ENCODE measurements at places on chromosomes 5 and 9.

DNA sequence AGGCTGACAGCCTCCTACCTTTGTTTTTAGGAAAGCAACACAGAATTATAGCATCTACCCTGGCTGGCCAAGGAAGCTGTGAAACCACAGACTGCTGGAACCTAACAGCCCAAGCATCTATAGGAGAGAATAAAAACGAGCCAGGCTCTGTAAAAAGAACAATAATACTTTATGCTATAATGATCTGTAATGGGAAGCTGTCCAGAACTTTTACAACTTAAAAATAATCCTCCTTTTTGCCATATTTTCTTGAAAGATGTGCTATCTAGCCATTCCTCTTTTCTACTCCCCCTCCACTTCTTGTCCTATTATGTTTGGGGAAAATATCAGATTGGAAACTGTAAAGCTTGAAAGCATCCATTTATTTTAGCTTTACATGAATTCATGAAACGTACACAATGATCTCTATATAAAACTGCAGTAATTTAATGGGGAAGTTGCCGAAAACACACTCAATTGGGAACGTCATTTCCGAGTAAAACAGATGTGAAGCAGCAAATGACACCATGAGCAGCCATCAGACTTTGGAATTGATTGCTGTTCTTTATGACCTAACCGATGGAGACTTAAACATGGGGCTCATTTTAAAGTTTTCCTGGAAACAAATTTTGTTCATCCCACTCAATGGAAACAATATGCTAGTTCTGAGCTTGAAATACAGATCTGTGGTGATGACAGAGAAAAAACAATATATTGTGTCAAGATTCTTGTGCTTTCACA is 450.3 kb upstream of the CLINT1 start:
- no peak for DNase-seq

DNA sequence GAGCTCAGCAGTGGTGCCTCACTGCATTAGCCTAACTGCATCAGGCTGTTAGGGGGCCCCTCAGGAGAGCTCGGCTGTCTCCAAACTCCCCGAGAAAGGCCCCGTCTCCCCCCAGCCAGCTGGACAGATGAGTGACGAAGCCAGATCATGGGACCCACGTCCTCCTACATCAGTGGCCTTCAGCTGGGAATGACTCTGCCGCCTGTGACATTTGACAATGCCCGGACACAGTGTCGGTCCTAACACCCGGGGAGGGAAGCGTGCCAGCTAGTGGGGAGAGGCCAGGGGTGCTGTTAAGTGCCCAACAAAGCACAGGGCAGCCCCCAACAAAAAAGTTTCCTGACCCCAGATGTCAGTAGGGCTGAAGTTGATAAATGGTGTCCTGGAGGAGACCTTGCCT is 375.2 kb upstream of the IRX2 start:
- DNase-seq, result no peak

DNA sequence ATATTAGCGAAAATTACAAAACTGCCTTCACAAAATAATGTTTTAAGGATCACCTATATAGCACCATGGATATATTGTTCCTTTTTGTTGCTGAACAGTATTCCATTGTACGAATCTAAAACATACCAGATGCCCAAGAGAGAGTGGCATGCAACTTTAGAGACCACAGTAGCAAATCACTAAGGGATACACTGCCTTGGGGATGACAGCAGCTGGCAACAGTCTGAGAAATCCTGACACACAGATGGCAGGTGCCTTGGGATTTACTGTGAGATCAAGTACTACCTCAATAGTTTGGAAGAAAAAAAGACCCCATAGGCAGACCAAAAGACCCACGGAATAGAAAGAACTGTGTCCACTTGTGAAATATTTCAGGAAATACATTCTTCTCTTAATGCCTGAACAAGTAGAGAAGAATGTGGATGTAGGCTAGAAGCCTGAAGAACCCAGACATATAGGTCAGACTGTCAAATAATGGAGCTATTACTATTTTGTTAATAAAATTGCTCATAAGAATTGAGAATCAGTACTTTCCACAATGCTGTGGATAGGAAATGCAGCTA is 53.4 kb downstream of the PLPP1 start:
- no peak for DNase-seq

GRCh38 chr5:75571547-75571946 is 39.7 kb upstream of the ANKDD1B start:
- no peak for DNase-seq

GRCh38 chr5:67808340-67808739 is 407.2 kb upstream of the PIK3R1 start:
- no peak for DNase-seq

- DNase-seq, result no peak
Measured at GRCh38 chr5:6394429-6395101, 16.2 kb upstream of the MED10 start.

DNA sequence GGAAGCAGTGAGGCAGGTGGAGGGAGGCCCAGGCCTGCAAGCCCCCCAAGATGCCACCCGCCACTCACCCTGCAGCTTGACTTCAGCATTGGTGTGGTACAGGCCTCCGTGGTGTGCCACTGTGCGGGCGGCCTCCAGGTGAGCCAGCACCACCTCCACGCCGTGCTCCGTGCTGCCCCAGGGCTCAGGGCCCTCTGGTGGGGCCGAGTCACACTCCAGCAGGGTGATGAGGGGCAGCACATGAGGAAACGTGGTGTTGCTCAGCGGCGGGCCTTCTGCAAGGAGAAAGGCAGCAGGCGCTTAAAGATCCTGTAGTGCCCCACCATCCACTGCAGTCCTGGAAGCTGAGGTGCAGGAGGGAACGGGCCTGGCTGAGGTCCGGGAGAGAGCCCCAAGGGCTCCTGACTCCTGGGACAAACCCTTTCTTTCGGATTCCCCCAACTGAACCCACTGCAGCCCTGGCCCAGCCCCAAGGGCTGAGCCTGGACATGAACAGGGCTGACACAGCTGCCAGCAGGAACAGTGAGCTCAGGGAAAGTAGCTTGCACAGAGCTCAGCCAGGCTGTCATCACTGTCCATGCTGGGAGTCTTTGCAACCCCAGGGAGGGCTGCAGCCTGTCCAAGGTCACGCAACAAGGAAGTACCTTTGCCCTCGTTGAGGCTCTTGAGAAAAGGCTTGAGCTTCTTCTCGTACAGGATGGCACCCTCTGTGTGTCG is 4.7 kb upstream of the TOR2A start:
- no peak for DNase-seq

DNA sequence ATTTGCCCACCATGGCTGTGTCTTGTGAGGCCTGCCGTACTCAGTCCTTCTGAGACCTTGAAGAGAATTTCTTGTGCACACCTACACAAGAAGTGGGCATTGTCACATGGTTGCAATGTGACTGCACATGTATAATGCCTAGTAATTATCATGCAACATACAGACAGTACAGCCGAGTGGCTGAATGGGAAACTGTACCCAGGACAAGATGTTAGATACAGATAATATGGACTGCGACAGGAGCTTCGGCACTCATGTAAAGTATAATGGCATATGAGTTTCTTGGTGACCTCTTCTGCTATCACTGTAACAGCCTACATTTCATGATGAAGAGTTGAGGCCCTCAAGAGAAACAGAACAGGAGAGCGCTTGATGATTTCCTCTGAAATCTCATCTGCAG is 4.8 kb upstream of the PRKACG start:
- no peak for DNase-seq

GRCh38 chr5:37638897-37639296 is 200.9 kb downstream of the GDNF start:
- no peak for DNase-seq

GRCh38 chr5:73603998-73604397 is 22.0 kb upstream of the ARHGEF28 start:
- DNase-seq, result no peak

DNA sequence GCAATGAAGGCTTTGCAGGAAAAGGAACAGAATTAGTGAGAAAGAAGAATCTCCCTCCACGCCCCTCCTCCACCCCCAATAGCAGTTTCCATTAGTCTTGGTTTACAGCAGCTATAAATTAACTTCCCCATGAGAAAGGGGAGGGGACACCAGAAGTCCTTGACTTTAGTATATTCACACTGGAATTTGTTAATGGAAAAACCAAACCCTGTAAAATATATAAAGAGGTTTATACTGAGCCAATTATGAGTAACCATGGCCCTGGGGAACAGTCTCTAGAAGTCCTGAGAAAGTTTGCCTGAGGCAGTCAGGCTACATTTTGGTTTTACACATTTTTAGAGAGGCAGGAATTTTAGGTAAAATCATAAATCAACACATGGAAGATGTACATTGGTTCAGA is 88.5 kb downstream of the ALDH1A1 start:
- DNase-seq, result no peak

- DNase-seq, result no peak
Measured at GRCh38 chr9:18726546-18726945, 252.6 kb downstream of the ADAMTSL1 start.

DNA sequence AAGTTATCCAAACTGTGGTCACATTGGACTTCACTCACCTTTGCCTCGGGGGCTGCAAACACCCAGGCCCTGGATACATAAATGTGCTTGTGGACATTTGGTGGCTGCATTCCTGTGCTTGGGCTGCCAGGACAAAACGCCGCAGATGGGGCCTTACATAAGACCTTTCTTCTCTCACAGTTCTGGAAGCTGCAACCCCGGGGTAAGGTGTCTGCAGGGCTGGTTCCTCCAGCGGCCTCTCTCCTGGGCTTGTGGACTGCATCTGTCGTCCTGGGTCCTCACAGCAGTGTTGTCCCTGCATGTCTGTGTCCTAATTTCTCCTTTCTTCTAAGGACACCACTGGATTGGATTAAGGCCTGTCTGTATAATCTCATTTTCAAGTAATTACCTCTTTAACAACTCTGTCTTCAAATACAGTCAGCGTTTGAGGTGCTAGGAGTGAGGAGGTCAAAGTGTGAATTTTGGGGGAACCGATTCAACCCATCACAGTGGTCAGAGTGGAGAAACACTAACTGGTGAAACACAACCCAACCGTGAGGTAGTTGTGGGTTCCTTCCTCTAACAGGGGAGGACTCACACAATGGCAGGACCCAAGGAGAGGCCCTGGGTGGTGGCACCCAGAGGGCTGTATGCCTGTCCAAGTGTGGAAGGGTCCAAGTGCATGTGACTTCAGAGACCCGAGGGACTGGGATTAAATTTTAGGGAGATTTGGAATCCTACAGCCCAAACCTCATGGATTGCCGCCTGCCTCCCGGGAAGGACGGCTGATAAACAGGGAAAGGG is 415.6 kb downstream of the IRX2 start:
- DNase-seq, result no peak

DNA sequence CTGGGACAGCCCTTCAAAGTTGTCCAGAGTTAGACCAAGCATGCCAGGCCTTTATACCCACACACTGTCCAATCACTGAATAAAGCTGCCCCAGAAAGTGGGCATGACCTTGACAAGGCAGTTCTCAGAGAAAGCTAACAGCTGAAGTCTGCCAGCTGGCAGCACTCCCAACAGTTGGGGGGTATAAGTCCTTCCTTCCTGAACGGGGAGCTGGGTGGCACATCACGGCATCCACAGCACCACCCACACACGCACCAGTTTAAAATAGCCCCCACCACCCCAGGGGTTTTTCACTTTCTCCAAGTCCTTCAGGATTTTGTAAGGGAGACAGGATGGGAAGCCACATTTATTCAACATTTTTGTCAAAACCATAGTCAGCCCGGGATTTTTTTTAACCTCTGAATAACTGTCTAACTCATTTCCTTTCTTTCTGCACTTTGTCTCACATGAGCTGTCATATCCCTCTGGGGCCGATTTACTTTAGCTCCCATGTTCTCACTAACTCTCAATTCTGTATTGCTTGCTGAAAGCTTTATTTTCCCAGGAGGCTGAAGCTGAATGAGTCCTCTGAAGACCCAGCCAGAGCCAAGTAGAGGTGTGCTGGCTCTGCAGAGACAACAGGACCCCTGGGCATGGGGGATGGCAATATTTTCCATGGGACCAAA is 15.4 kb downstream of the FAM81B start:
- no peak for DNase-seq

DNA sequence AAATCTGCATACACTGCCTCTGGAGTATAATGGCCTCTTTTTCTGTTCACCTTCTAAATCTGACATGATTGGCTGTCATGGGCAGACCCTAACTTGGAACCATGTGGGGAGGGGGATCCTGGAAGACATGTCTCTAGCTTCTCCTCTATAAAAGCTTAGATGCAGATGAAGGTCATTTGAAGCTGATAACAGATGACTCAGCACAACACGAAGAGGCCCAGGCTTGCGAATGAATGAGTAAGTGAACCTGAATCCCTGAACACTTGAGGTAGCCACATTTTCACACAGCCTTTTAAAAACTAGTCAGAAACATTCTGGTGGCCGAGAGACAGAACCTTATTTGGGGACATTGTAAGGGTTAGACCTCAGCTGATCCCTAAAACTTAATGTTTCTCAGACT is 282.6 kb downstream of the ELAVL2 start:
- no peak for DNase-seq

DNA sequence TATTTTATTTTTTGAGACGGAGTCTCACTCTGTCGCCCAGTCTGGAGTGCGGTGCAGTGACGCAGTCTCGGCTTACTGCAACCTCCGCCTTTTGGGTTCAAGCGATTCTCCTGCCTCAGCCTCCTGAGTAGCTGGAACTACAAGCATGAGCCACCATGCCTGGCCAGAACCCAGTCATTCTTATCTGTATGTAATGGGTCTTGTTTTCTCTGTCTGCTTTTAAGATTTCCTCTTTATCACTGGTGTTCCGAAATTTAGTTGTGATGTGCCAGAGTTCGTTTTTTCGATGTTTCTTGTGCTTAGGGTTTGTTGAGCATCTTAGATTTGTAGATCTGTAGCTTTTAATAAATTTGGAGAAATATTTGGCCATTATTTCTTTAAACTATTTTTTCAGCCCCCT is 19.2 kb downstream of the SLC25A25 start:
- no peak for DNase-seq

DNA sequence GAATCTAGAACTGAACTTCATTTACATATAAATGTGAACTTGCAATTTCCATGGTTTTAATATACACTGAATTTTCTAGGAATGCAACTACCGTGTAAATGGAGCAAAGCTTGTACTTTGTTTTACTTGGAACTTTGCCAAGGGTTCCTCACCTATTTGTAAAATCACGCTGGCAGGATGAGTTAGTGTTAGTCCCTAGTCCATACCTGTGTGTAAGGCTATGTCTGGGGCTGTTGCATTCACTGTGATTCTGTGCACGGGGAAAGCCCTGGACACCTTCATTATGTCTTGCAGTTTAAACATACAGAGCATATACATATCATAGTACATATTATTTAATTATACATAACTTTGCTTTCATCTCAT is 119.9 kb downstream of the PAX5 start:
- DNase-seq, result no peak

- DNase-seq, result no peak
Measured at GRCh38 chr9:20369391-20369790, 252.9 kb downstream of the MLLT3 start.
